ENCODE measurements at places on chromosomes 2 and 18.
A peak's percentile ranks its signal among the peaks of the same experiment; 100 is the strongest.

GRCh38 chr2:133968446-133968845, 285.4 kb upstream of the MGAT5 start:
- H3K4me1 ChIP-seq: peaks cover 15% of the 10 kb centered on the region
- H3K27ac ChIP-seq: no peak overlapping the region

- peaks cover 20% of the 10 kb centered on the region for H3K4me1 ChIP-seq
- no peak within 1 kb of the TSS for H3K27ac ChIP-seq
- peaks cover 35% of the 10 kb centered on the region for H3K27me3 ChIP-seq
- H3K36me3 ChIP-seq: no peaks in the 10 kb centered on the region
- peak within 1 kb of the TSS; percentile 77 for H3K4me3 ChIP-seq
Measured at GRCh38 chr2:238158509-238159070, at the start of gene ERFE. TSS of gene ERFE (plus strand) at chr2:238158970. CDS start at chr2:238159008, 38 bp downstream.

GRCh38 chr18:63266888-63267790, 52.4 kb downstream of the BCL2 start:
- H3K27ac ChIP-seq: peak overlapping the region; percentile 70
- H3K4me1 ChIP-seq: peaks cover 74% of the 10 kb centered on the region
- peaks cover 31% of the 10 kb centered on the region for H3K36me3 ChIP-seq
- H3K4me3 ChIP-seq: peak overlapping the region; percentile 34
- H3K27me3 ChIP-seq: no peaks in the 10 kb centered on the region

GRCh38 chr2:47676261-47676926, 106.6 kb upstream of the MSH6 start:
- H3K4me1 ChIP-seq: peaks cover 5% of the 10 kb centered on the region
- no peaks in the 10 kb centered on the region for H3K36me3 ChIP-seq
- no peak for ATAC-seq
- H3K27me3 ChIP-seq: no peaks in the 10 kb centered on the region
- no peak overlapping the region for H3K4me3 ChIP-seq
- H3K27ac ChIP-seq: no peak overlapping the region

GRCh38 chr2:198116756-198117155, 312.4 kb downstream of the PLCL1 start:
- no peak overlapping the region for H3K27ac ChIP-seq
- no peaks in the 10 kb centered on the region for H3K27me3 ChIP-seq
- no peak for ATAC-seq
- no peaks in the 10 kb centered on the region for H3K4me1 ChIP-seq
- no peaks in the 10 kb centered on the region for H3K36me3 ChIP-seq

DNA sequence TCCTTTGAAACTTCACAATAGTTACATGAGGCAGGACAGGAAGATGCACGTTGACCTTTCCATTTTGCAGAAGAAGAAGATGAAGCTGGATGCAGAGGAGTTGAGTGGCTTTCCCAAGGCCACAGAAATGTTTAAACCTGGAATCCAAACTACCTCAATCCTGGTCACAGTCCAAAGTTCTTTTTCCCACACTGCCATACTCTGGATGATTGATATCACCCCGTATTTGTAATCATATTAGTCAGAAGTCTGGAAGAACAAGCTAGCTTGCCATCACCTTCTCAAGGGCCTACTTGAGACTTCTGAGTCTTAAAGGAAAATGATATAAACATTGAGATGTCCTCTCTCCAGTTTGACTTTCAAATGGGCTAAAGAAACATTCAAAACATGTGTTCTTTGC, 190.1 kb downstream of the LNPK start:
- no peaks in the 10 kb centered on the region for H3K4me1 ChIP-seq
- H3K36me3 ChIP-seq: no peaks in the 10 kb centered on the region
- no peak overlapping the region for H3K4me3 ChIP-seq
- no peak for ATAC-seq

DNA sequence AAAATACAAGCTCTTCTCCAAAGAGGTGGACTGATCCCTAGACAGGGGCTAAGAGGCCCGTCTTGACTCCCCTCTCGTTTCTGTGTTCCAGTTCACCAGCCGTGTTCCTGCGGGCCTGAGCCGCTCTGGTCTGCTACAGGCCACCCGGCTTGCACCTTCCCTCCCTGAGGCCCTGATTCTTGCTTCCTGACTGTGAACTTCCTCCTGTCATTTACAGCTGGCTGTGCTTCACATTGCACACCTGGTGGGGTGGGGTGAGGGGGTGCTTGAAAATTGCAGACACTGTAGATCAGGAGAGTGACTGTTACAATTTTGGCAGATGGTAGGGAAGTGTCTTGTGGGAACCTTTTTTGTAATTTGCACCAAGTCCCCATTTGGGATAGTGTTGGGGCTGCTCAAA, 64.4 kb downstream of the TSN start:
- no peak overlapping the region for H3K4me3 ChIP-seq
- no peak for ATAC-seq
- H3K36me3 ChIP-seq: no peaks in the 10 kb centered on the region
- H3K27ac ChIP-seq: no peak overlapping the region
- H3K4me1 ChIP-seq: peaks cover 12% of the 10 kb centered on the region
